ENCODE measurements at places on chromosomes 5 and 9.

DNA sequence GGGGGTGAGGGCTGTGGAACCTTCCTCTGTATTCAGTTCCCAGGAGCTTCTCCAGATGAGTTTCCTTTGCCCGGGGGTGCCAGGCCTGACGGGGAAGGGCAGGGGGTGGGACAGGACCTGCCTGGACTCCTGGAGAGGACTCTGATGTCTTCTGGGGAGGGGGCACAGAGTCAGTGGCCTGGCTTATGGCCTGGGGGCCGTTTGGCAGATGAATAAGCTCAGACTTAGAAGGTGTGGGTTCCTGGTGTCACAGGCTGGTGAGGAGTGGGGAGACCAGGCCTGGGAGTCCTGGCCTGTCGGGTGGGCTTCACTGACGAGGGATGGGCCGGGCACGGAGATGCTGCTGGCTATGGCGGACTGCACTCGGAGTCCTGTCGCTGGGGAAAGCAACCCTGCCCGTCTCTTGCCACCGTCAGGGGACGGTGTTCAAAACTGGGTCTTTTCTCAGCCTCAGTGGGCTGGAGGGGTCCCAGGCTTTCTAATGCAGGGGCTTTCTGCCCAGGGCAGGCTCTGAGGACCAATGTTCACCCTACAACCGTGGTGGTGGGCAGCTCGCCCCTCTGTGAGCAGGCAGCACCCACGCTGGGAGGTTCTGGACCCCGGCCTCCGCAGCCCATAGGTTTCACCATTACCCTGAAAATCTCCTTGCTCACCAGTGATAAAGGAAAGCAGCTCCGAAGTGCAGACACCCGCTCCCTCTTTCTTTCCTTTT lies 16.2 kb downstream of the COL5A1 start:
- DNase-seq, result no peak

- DNase-seq, result peak; percentile 23
These were observed 32.3 kb downstream of the SH3GLB2 start for GRCh38 chr9:128995791-128996190.

DNA sequence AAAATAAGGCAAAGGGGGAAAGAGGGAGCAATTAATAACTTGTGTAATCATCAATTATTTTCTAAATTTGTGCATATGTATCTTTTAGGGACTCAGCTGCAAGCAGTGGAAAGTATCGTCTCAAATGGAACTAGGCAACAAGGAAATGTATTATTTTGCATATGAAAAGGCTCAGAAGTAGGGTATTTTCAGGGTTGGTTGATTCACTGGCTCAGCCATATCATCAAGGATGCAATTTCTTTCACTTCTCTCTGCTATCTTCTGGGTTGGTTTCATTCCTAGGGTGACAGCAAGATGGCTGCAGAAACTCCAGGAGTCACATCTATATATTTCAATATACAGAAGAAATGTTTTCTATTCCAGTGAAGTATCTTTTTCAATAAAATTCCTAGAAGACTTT lies 509.8 kb downstream of the DMAC1 start:
- DNase-seq, result no peak

GRCh38 chr9:136631038-136632000 lies 31.4 kb upstream of the EGFL7 start:
- DNase-seq, result peak; percentile 72

GRCh38 chr9:115237385-115237998 lies 119.5 kb upstream of the TNC start:
- peak; percentile 56 for DNase-seq

- DNase-seq, result no peak
These were observed 226.5 kb downstream of the DOCK8 start for GRCh38 chr9:441126-441525.

DNA sequence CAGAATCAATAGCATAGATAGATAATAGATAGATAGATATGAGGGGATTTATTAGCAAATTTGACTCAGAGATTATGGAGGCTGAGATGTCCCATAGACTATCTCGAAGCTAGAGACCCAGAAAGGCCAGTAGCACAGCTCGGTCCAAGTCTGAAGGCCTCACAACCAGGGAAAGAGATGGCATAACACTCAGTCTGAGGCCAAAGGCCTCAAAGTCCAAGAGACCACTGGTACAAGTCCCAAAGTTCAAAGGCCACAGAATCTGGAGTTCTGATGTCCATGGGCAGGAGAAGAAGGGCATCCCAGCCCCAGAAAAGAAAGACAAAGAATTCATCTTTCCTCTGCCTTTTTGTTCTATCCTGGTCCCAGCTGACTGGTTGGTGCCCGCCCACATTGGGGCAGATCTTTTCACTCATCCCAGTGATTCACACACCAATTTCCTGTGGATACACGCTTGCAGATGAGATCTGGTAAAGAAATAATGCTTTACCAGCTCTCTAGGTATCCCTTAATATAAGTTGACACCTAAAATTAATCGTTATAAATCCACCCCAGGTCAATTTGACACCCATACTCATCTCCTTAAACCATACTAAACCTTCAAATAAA lies 127.8 kb upstream of the FBN2 start:
- no peak for DNase-seq

GRCh38 chr5:180435594-180435993 lies 58.6 kb upstream of the CNOT6 start:
- no peak for DNase-seq

Data from fibroblast of upper back skin (primary cell).